ENCODE measurements at places on chromosomes 2 and 18.

DNA sequence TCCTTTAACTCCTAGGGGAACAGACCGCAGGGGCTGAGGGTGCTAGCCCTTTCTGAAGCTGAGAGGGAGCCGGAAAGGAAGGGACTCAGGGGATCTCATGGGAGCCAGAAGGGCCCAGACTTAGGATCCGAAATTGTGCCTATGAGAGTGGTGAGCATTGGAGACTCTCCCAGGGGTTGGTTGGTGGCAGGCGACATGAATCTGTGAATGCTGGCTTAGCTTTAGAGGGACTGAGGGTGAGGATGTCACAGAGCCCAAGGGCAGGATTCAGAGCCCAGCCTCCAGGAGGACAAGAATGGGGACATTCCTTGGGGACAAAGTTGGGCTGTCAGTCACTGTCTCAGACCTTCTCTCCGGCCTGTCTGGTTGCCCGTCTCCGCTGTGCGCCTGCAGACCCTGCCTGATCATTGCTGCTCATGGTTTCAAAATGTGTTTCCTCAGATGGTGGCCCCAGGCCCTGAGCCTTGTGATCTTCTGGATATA, 17.5 kb downstream of the GNLY start:
- DNase-seq: no peak

DNA sequence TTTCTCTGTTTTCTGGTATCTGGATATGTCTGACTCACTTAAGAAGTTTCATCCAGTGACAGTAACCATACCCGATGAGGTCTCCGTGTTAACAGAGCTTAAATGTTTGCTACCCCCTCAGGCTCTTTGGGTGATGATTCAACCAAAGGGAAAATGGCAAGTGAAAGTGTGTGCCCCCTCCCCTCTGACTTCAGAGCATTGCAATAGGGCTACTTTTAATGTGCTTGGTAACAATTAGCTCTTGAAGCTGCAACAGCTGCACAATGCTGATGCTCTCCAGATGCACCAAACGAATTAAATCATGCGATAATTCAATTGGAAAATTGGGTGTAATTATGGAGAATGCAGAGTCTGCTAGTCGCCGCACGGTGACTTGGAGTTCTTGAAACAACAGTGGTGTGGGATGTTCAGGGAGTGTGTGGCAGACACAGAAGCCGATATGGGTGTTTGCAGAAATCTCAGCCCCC, 270.7 kb downstream of the ALK start:
- no peak for DNase-seq

DNA sequence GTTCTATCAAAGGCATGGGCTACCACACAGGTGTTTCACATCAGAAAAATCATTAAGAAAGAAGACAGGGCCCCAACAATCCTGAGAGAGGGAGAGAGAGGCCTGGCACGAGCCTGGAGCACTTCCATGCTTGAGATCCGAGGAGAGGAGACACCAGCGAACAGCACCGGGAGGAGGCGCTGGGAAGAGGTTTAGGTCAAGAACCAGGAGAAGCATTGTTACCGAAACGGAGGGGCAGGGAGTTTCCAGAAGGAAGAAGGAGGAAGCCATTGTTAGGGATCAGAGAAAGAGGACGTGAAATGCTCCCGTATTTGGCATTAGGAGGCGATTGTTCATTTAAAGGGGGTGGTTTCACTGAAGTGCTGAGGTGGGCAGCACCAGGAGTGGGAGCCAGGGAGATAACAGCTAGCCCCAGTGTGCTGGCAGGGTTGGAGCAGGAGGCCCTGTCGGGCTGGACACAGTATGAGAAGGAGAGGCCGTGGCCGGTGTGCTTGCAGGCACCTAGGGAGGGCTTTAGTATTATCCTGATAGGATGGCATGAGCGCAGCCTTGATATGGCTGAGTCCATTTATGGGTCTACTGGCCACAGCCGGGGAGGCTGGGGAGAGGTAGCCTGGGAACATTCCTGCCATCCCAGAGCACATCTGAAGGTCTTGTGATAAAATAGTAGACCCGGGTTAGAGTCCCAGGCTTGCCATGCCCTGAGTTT, 244.9 kb downstream of the KLHL29 start:
- DNase-seq: no peak

- DNase-seq: no peak
Measured at GRCh38 chr2:202261531-202261930, 4.0 kb upstream of the NOP58 start.

- no peak for DNase-seq
Measured at GRCh38 chr2:204663816-204664425, 118.6 kb downstream of the PARD3B start.

GRCh38 chr2:138395565-138396306, 105.8 kb upstream of the SPOPL start:
- no peak for DNase-seq

GRCh38 chr2:81747481-81748070, 1443.0 kb upstream of the LRRTM1 start:
- no peak for DNase-seq
